Endodermal cell (in vitro differentiated cells): ENCODE measurements at places on chromosomes 4 and X. TPM values are rescaled to one million over a fixed set of nuclear protein-coding genes. Genes with fewer than 3 reads are reported as not detected.
A peak's percentile ranks its signal among the peaks of the same experiment; 100 is the strongest.

DNA sequence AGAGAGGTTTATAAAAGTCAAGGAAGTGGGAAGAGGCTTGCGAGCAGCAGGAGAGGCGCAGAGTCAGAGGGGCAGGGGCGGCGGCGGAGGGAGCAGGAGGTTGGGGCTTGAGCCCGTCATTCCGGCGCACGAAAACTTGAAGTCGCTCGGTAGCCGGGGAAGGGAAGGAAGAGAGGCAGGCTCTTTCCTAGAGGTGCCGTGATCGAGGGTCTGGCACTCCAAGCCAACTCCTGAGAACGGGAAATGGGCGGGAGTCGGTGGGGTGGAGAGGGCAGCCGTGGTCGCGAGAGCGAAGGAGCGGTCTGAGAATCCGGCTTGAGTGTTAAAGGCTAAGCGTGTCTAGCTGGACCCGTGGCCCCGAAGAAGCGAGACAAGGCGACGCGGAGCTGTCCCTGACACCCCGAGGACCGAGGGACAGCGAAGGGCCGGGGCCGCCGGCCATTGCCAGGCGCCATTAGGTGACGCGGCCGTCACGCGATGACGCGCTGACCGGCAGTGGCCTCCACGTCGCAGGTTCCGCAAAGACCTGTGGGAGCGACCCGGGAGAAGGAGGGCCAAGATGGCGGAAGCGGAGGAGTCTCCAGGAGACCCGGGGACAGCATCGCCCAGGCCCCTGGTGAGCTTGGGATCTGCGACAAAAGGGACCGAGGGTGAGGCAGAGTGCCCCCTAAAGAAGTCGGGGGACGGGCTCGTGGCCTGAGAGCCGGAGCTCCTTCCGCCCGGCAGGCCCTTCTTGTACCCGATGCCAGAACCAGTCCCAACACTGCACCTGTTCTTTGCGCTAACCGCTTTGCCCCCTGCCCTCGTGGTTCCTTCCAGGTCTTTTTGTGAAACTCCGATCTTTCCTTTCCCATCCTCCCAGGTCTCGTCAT is at the start of gene YIPF6:
Gene YIPF6, plus strand, starts transcription at position 544 of the 872 bp plus-strand sequence. Its CDS starts 16 bp downstream, at position 560.
- DNase-seq = peak; percentile 87

The EFHC2 gene
- 1.3 and 1.4 TPM in 2 replicates for total RNA-seq

GRCh38 chr4:108139089-108139488 is 29.6 kb downstream of the LEF1 start:
- DNase-seq = no peak

GRCh38 chr4:34943741-34944386 is 1300.5 kb downstream of the ARAP2 start:
- no peak for DNase-seq

The TRIM61 gene
- 3.8 and 4.0 TPM in 2 replicates for total RNA-seq

DNA sequence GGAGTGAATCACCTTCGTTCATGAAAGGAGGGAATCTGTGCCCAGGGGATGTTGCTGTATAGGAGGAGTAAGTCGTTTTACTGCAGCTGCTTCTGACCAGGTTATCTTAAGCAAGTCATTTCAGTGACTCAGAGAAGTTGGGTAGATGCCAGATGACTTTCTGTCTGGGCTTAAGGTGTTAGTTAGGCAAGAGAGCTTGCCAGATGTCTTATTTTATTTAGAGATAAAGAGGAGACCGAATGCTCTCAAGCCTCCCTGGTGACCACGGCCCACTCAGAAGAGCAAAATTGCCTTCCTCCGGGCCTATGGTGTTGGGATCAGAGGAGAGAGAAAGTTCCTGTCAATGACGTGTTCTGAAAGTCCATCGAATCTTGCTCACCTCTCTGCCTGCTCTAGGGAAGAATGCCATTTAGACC is 16.3 kb upstream of the ZNF827 start:
- no peak for DNase-seq

- DNase-seq = peak; percentile 39
Measured at GRCh38 chr4:115657991-115658650, 544.7 kb upstream of the NDST4 start.

The RIPPLY1 gene
- total RNA-seq = not detected in 2 replicates

- DNase-seq = no peak
Measured at GRCh38 chr4:153497988-153498967, 32.1 kb downstream of the TMEM131L start.

The OPRPN gene
- not detected in 2 replicates for total RNA-seq

The MAGEA4 gene
- total RNA-seq = 0.14 TPM in 1 of 2 replicates, not detected in the other

GRCh38 chrX:133880032-133880443 is 105.4 kb downstream of the GPC3 start:
- no peak for DNase-seq

DNA sequence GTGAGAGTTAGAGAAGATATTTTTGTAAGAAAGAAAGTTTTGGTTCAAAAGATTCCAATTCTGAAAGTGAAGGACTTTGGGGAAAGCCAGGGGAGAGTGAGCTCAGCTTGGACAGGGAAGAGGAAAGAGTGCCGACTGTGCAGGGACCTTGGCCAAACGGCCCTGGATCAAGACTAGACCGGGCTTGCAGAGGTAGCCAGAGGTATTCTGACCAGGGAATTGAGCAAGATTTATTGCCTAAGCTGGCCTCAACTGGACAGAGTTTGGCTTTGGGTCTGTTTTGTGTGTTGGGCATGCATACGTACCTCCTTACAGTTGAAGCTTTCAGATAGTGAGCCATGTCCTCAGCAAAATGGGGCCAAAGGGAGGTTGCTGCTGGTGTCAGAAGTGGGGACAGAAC is 11.6 kb downstream of the PLAC1 start:
- DNase-seq = no peak

The SPANXN3 gene
- not detected in 3 replicates for total RNA-seq

DNA sequence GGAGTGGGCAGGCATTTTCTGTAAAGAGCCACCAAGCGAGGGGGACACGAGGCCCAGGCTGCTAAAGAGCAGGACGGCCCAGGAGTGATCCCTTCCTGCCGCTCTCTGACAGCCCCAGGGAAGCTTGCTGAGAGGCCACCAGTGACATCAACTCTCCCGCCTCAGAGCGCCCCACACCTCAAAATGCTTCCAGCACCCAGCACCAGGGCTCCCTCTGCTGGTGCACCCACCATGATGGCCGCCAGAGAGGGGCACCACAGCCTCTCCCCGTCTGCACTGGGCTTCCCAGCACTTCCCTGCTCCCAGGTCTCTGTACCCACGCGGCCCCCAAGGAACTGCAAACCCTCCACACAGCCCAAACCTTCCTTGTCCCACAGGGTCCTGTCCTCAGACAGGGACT is 40.4 kb downstream of the GAK start:
- peak; percentile 86 for DNase-seq

The MAMLD1 gene
- 0.07 to 1.9 TPM (median 0.44 TPM) in 3 replicates for total RNA-seq

The RHOXF1 gene
- 0.46 TPM in 1 of 3 replicates, not detected in the others for total RNA-seq

The HTR2C gene
- total RNA-seq = 0.14 TPM in 1 of 3 replicates, not detected in the others

The SSX3 gene
- total RNA-seq = not detected in 3 replicates

The PNMA3 gene
- total RNA-seq = 4.1 to 7.4 TPM (median 6.2 TPM) in 3 replicates

DNA sequence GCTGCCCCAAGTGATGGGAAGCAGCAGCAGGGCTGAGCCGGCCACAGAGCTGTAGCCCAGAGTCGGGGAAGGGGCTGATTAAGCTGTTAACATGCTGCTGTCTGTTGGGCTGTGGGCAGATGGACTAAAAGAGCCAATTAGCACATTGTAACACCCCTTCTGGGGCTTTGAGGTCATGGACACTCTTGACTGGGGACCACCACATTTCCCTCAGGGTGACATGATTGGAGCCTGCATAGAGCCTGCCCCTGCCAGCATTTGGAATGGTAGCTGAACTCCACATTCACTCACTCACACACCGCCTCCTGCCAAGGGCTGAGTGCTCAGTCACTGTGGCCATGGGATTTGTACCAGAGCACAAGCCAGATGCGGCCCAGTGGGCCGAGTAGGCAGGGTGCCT is 646.9 kb downstream of the FAT4 start:
- DNase-seq = no peak

DNA sequence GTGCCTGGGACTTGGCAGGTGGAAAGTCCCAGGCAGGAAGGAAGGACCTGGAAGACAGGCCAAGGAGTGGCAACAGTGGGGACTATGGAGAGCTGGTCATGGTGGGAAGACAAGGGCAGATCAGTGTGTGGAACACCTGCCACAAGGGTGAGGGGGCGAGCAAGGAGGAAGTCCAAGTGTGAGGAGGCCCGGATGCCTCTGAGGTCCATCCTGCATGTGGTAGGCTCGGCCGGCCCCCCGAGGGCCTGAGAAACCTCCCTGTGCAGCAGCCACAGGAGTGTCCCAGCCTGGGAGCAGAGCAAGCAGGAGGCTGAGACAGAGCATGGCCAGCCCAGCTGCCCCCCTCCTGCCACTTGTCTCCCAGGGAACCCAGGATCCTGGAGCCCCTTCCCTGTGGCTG is 40.5 kb upstream of the PSAPL1 start:
- DNase-seq = no peak
